ENCODE measurements at places on chromosomes 12 and 14.

GRCh38 chr14:32472076-32472475, 143.0 kb downstream of the AKAP6 start:
- no peak for DNase-seq

DNA sequence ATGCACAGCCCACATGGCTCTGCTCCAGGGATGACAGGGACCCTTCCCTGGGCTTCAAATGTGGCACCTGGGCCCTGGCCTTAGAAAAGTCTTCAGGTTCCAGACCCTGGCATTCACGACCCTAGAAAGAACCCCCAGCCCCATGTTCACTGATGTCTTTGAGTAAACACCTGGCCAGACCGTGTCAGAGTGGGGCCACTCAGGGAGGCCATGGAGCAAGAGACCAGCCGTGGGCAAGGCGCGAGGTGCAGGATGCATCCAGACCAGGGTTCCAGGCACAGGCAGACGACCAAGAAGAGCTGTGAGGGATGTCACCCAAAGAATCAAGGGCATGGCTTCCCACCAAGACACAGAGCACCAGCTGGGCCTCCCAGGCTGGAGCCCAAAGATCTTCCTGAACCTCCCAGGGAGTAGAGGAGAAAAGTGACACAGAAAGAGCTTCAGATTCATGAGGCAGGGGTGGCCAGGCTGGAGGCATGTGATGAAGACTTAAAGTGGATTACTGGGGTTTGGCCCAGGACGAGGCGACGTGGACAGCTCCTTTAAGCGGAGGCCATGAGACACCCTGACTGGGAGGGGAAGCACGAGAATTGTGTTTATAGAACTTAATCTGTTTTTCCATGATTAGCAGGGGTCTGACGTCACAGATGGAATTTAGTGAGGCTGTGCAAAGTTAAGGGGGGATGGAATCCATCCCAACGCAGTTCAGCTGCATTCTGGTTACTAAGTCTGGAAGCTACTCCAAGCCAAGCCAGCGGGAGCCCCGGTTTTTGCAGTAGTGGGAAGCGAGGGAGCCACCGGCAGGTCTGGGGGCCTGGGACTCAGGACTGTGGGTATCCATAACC, 61.6 kb downstream of the ARL6IP4 start:
- DNase-seq, result no peak

- no peak for DNase-seq
These were observed 77.0 kb downstream of the STON2 start for GRCh38 chr14:81323093-81323492.

- DNase-seq, result no peak
These were observed 409.1 kb downstream of the NPAS3 start for GRCh38 chr14:33347796-33348195.

GRCh38 chr14:61516118-61516743, 179.1 kb upstream of the HIF1A start:
- DNase-seq, result no peak

DNA sequence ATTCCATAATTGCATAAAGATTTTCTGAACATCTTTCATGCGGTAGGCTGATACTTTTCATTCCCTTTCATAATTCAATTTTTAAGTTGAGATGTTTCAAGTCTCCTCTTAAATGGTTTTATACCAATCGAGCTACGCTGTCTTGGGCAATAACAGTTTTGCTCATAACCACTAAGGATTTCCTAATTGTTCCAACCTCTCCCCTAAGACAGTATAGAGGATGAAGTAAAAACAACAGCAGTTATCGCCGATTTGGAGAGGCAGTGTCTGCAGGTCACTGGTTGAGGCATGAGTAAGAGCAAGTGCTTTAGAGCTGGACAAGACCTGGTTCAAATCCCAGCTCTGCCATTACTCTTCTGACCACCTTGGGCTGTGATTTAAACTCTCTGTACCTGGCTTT, 6.9 kb upstream of the MED13L start:
- DNase-seq, result peak; percentile 98

GRCh38 chr14:35342489-35343010, 50.4 kb downstream of the PSMA6 start:
- no peak for DNase-seq

DNA sequence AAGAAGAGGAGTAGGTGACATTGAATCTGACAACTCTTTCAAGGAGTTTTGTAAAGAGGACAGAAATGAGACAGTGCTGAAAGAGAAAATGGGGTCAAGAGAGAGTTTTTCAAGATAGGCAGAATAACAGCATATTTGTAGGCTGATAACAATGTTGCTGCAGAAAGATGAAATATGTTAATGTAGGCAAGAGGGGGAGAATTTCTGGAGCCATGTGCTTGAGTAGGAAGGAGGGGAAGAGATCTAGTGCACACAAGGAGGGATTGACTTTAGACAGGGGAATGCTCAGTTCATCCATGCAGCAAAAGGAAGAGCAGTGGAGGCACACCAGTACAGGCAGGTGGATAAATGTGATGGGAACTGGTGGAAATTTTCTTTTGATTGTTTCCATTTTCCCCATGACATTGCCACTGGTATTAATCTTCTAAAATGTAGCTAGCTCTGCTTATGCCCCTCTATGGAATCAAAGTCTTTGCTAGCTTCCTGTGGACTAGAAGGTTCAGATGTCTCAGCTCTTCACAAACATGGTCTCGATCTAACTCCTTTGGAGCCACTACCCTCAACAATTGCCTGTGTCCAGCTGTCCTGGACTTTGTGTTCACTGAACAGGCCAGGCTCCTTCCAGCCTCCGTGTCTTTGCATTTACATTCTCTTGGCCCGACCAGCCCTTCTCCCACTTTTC, 9.1 kb downstream of the PROX2 start:
- no peak for DNase-seq
